Heart left ventricle (tissue), 16 donors: ENCODE measurements at places on chromosomes 16 and 17. TPM values are rescaled to one million over a fixed set of nuclear protein-coding genes. Genes with fewer than 3 reads are reported as not detected.
A peak's percentile ranks its signal among the peaks of the same experiment; 100 is the strongest.

DNA sequence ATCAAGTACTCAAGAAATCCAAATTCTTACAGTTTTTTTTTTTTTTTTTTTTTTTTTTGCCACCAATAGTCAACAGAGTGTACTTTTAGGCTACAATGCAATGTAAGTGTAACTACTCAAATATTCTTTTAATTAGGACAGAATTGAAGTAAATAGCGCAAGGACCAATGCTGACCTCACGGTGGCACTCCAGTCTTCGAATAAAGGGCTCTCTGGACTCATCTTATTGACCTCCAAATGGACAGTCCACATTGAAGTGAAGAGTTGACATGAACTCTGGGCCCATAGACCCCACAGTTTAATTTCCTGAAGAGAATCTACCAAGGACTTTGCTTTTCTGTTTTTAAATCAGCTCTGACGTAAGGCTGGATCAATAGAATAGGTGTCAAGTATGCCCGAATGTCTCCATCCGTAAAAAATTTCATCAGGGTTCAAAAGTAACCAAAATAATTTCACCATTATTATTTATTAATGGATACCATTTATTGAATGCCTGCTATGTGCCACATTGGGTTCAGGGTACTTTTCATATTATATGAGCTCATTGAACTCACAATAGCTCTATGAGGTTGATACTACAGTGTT is 7.3 kb upstream of the DDX52 start:
- DNase-seq: no peak

DNA sequence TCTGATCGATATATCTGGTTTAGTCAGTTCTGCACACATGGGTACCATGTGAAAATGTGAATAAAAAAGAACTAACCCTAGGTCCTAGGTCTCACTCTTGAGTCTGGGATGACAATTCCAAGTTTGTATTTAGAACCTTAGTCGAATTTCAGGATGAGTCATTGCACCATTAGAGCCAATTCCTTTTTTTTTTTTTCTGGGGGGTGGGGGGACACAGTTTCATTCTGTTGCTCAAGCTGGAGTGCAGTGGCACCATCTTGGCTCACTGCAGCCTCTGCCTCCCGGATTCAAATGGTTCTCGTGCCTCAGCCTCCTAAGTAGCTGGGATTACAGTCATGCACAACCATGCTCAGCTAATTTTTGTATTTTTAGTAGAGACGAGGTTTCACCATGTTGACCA is 41.6 kb downstream of the SPAG9 start:
- DNase-seq: no peak

DNA sequence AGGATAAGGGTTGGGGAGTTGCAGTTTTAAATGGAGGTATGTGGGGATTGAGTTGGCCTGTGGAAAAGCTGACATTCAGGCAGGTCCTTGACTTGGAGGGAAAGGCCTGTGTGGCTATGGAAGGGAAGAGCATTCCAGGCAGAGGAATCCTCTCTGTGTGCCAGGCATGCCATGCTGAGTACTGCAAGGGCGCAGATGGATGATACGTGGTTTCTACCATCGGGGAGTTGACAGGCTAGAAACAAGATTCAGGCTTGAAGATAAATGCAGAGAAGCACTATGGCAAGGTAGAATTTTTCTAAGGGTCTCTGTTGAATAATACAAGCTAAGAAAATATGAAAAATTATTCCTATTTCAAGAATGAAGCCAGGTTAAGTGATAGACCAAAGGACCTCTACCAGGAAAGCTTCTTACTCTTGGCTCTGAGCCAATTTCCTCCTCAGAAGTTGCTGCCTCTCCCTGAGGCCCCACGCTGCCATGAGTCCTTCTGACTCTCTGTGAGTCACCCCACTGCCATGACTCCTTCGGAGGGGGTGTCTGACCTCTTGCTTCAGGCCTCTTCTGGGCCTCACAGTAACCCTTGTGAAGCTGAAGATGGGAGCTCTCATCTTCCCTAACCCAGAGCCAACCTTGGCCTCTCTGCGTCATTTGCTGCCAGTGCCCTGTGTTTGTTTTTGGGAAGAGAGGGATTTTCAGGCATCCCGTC is 75.8 kb downstream of the WNT3 start:
- no peak for DNase-seq

DNA sequence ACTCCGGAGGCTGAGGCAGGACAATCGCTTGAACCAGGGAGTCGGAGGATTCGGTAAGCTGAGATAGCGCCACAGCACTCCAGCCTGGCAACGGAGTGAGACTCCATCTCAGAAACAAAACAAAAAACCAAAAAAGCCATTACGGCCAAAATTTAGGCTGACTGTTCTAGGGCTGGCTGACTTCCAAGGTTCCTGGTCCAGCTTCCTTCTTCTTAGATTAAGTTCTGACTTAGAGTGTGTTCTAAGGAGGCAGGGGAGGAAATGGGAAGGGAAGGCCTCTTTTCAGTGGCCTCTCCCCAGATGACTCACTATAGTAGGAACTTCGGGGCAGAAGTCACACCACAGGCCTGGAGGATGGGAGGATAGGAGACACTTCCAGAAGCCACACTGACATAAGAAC is 27.7 kb upstream of the CLEC18B start:
- DNase-seq: peak; percentile 66

GRCh38 chr17:20975566-20975965 is 67.2 kb downstream of the USP22 start:
- no peak for DNase-seq

GRCh38 chr16:57285379-57285778 is 907 bp upstream of the PLLP start:
- DNase-seq: no peak

- peak; percentile 90 for DNase-seq
Measured at GRCh38 chr17:17839791-17840707, 3.3 kb upstream of the SREBF1 start.

DNA sequence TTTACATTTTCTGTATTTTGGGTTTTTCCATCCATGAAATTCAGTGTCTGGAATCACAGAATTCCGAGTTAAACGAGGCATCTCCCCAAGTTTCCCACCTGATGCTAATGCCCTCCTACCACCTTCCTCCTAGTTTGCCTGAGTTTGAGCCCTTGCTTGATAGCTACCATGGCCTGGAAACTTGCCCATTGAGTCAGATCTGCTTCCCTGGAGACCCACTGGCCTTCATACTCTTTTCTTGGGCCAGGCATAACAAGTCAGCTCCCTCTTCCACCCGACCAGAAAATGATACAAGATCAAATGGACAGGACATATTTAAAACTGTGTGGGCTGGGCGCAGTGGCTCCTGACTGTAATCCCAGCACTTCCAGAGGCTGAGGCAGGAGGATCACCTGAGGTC is 10.2 kb downstream of the SETD1A start:
- no peak for DNase-seq

DNA sequence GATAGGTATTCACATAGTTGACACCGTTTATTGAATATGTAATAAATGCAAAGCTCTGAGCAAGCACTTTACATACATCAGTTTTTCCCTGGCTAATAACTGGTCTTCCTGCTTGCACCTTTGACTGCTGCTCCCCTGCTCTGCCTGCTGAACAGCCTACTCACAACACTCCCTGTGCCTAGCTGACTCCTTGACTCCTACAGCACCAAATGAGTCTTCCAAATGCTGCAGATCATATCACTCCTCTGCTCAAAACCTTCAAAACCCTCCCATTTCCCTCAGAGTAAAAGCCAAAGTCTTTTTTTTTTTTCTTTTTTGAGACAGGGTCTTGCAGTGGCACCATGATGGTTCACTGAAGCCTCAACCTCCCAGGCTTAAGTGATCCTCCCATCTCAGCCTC is 18.5 kb downstream of the EFCAB3 start:
- DNase-seq: no peak

GRCh38 chr16:67499106-67499505 is 15.8 kb upstream of the AGRP start:
- no peak for DNase-seq

DNA sequence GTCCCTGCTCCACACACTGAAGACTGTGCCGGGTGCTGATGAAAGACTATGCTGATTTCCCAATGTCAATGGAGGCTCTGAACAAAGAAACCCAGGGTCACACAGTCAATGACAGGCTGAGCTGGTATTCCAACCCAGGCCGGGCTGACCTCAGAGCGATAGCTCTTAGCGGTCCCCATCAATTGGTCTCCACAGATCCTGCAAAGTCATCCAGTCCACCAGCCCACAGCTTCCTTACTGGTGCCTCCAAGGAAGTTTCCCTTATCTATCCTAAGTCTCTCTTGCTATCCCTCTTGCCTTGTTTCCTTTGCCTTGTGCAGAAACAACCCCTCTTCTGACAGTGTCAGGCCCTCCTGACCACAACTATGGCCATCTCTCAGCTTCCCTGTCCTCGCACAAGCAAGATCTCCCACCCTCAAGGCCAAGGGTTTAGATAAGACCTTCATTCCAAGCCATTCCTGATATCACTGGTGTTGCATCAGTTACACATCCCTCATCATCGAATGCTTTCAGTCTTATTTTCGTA is 52.7 kb upstream of the KSR1 start:
- no peak for DNase-seq

DNAI2 gene
- total RNA-seq: not detected

MAPT gene
- 70.4 TPM for total RNA-seq

CD300A gene
- total RNA-seq: 7.6 TPM

HIGD1B gene
- total RNA-seq: 13.5 TPM

CNTNAP4 gene
- not detected for total RNA-seq

ZNF19 gene
- total RNA-seq: 0.40 TPM

HSD17B2 gene
- not detected for total RNA-seq

NOG gene
- not detected for total RNA-seq
